ENCODE measurements at places on chromosomes 2 and 18.

- DNase-seq, result no peak
Measured at GRCh38 chr2:18589354-18589753, at the start of gene NT5C1B. NT5C1B (minus strand) TSS chr2:18589569; CDS start chr2:18589468, 101 bp downstream.

GRCh38 chr18:49580279-49580678 is 18.4 kb downstream of the LIPG start:
- no peak for DNase-seq

- DNase-seq, result no peak
Measured at GRCh38 chr2:22153931-22154613, 1030.3 kb downstream of the TDRD15 start.

- no peak for DNase-seq
Measured at GRCh38 chr2:32360416-32360815, 3.6 kb downstream of the BIRC6 start.

- no peak for DNase-seq
Measured at GRCh38 chr2:43183743-43184142, 42.7 kb downstream of the ZFP36L2 start.

- no peak for DNase-seq
Measured at GRCh38 chr2:10658041-10658913, 31.5 kb downstream of the NOL10 start.

GRCh38 chr2:223314811-223315210 is 262.8 kb downstream of the KCNE4 start:
- no peak for DNase-seq

GRCh38 chr2:238919307-238919706 is 71.4 kb downstream of the TWIST2 start:
- DNase-seq, result peak; percentile 11

DNA sequence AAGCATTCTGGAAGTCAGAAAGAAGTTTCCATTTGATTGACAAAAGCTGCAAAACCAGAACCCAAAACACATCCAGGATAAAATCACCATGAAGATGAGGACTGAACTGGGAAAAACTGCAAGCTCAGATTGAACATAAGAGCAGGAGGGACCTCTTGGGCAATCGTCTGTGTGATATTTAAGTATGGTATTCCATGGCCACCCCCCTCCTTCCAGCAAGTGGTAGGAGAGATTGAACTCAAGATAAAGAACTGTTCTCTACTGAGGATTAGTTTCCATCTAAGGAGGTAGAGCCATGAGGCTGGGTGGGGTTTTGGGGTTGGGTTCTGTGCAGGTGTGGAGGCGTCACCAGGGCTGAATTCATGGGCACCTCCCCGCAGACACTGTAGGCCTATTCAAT is 251.1 kb downstream of the NCKAP5 start:
- no peak for DNase-seq

GRCh38 chr18:74457043-74457724 is at the start of gene DIPK1C:
DIPK1C (minus strand) TSS chr18:74457308; CDS start chr18:74457259, 49 bp downstream.
- no peak for DNase-seq

DNA sequence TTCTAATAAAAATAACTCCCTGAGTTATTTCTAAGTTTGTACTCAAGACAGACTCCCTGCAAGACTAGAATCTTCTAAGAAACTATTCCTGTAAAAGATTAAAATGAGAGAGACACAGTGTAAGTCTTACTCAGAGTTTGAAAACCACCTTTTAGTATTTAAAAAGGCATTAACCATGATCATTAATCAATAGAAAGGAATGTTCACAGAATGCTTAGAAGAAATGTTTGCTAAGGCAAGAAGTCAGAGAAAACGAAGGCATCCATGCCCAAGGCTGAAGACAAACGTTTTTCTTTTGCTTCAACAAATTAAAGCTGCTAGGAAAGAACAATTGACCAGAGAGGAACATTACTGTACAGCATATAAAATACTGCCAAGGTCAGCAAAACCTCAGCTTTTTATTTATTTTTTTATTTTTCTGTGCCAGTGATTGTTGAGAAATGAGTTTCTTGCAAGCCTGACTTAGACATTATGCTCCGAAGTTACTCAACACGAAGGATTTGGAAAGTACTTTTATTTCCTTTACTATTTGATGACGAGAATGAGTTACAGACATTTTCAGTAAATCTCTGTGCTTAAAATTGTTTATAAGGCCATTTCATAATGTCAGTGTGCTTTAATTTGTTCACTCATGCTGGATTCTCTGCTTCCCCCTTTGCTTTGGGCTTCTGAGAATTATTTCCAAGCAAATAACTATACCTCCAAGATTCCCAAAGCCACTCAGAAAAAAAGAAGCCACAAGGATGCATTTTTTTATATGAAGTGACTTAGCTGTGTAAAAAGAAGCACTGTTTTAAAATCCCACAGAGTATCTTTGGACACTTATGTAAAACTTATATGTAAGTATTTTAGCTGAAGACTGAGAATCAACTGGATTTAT is 20.5 kb downstream of the RND3 start:
- DNase-seq, result no peak

- no peak for DNase-seq
Measured at GRCh38 chr2:201406077-201406662, 45.1 kb downstream of the TRAK2 start.

DNA sequence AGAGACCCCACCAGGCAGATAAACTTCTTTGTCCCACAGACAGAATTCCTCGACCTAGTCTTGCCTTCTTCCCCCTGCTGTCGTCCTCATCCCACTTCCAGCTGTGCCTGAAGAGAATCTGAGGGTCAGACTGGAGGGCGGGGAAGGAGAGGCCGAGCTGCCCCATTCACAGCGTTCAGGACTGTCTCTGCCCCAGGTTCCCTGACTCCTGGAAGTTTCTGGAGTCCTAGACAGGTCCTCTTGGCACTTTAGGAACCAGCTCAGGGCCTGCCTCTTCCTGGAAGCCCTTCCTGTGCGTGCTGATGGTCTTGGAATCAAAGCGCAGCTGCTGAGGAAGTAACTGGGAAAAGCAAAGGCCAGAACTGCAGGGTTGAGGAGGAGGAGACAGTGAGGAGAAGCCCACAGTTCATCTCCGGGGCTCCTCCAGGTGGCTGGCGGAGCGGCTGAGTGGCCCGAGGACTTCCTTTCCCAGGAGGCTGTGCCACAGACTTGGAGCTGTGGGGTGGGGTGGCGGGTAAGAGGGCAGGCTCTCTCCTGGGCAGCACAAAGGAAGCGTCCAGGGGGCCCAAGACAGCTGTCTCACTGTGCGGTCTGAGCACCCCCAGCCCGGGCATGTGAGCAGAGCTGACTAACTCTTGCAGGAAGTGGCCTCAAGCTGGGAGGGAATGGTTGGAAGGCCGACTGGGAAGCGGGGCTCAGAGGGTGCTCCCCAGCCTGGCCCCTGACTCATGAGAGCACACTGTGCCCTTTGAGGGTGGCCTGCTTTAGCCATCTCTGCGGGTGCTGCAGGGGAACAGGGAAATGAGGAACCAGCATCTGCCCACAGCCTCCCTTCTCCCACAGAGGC is 39.5 kb downstream of the SDC1 start:
- DNase-seq, result no peak

- no peak for DNase-seq
Measured at GRCh38 chr2:86476092-86476491, 34.9 kb downstream of the KDM3A start.

DNA sequence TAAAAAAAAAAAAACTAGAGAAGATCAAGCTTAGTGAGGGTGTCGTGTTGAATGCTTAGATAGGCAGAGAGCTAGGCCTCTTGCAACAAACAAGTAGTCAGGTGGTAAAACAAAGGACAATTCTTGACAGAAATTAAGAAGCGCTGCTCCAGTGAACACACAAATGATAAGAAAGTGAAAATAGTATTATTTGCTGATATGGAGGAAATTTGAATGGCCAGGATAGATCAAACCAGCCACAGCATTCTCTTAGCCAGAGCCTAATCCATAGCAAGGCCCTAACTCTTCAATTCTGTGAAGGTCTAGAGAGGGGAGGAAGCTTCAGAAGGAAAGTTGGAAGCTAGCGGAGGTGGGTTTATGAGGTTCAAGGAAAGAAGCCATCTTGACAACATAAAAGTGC is 121.0 kb downstream of the SNTG2 start:
- DNase-seq, result no peak

DNA sequence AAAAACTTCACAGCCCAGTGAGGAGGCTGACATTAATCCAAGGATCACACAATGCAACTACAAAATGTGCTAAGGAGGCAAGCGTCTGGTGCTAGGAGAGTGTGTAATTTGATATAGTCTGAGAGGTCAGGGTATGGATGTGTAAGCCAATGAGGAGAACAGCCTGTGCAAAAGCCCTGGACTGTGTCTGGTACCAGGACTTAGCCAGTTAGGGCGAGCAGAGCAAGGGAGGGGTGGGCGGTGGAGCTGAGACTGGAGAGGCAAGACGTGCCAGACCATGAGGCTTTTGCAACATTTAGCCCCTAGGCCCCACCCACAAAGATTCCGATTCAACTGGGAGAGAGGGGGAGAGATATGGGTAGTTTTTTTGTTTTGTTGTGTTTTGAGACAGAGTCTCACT is 33.5 kb upstream of the SPRED2 start:
- no peak for DNase-seq

DNA sequence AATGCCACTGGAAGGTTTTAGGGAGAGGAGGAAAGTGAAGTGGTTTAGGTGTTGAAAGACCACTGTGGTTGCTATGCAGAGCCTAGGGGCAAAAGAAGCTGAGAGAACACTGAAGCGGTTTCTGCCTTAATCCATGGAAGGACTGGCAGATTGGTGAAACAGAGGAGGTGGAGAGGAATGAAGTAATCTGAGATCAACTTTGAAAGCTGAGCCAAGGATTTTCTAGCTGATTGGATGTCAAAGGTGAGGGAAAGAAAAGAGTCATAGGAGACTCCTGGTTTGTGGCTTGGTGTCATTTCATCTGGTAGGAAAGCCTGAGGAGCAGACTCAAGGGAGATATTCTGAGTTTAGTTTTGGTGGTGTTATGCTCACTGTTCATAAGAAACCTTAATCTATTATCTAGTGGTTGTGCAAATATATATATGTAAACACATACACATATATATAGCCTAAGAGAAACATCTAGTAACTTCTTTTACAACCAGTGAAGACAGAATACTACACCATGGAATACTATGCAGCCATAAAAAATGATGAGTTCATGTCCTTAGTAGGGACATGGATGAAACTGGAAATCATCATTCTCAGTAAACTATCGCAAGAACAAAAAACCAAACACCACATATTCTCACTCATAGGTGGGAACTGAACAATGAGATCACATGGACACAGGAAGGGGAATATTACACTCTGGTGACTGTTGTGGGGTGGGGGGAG is 134.1 kb upstream of the CREB1 start:
- DNase-seq, result no peak

GRCh38 chr18:62663731-62664336 is 51.5 kb upstream of the PHLPP1 start:
- DNase-seq, result no peak

- DNase-seq, result no peak
Measured at GRCh38 chr2:215764441-215765048, 248.8 kb downstream of the MREG start.

GRCh38 chr18:54100920-54101470 is 123.5 kb downstream of the MBD2 start:
- DNase-seq, result no peak

- DNase-seq, result no peak
Measured at GRCh38 chr18:27750014-27750413, 426.9 kb downstream of the CDH2 start.

GRCh38 chr2:43086451-43087221 is 139.8 kb downstream of the ZFP36L2 start:
- DNase-seq, result peak; percentile 84

- DNase-seq, result peak; percentile 63
Measured at GRCh38 chr18:79964330-79965118, at the start of gene HSBP1L1. HSBP1L1 (plus strand) TSS chr18:79964643; CDS start chr18:79964736, 93 bp downstream.

DNA sequence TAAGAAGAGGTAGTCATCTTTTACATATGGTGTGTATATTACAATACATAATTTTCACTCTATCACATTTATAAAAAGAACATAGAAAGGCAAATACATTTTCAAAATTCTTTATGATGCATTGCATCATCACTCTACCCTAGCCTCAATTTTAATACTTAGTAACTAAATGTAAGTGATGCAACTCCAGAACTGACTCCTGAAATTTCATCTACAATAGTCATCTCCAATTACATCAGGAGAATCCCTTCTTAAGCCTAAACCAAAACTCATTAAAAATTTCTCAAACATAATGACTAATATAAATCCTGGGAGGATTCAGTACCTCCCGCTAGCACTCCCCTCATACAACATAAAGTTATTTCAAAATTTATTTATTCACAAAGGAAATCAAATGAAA is 15.9 kb downstream of the TMX3 start:
- no peak for DNase-seq

DNA sequence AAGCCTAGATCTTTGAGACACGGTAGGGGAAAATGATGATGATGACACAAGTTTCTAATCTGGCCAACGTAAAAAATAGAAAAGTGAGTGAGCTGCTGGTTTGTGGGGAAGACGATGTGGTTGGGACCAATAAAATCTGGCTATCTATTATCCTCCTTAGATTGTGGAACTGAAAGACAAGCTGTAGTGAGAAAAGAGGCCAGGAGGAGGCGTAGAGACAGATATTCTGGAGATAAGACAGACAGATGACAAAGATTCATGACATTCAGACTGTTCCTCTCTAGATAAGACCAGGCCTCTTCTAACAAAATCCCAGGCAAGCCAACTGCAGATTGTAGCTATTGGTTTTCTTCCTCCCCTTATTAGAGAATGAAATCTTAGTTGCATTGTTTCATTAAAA is 376.3 kb upstream of the UBE2E3 start:
- no peak for DNase-seq

DNA sequence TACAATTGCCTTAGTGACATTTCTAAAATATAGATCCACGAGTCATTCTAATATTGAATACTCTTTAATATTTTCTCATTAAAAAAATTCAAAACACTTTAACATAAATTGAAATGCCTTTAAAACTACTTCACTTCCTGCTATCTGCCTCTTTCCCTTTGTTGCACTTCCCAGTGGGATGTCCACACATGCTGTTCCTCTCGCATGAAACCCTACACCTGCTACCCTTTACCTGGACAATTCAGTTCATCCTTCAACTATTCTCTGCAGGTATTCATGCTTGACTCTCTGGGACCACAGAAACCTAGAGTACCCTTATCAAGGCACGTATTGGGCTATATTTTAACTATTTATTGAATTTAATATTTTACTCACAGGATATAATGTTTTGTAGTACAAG is 373.3 kb upstream of the GALNT5 start:
- DNase-seq, result no peak

DNA sequence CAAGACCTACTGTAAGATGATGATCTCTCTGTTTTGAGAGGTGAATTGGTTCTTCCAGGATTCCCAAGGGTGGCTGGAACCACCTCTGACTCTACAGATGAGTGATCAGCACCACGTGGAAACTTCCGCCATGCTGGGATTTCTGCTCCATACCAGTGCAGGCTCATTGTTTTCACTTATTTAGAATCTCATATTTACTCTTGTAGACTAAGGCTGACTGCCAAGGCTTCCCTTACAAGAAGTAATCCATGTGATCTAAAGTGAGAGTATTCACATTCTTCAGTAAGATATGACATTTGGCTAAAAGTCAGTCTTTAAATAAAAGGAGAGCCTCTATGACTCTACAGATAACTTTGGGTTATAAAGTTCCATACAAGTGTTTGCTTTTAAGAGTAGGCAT is 322.9 kb upstream of the RAB12 start:
- no peak for DNase-seq

- no peak for DNase-seq
Measured at GRCh38 chr2:86238354-86238753, 39.1 kb downstream of the MRPL35 start.

GRCh38 chr2:174544156-174544555 is 53.4 kb downstream of the WIPF1 start:
- no peak for DNase-seq

- no peak for DNase-seq
Measured at GRCh38 chr2:71821856-71822255, 325.8 kb downstream of the CYP26B1 start.
